Suppressor macrophage treated with lipopolysaccharide for 1 hour (primary cell): ENCODE measurements at places on chromosomes 11 and 22.
A peak's percentile ranks its signal among the peaks of the same experiment; 100 is the strongest.

DNA sequence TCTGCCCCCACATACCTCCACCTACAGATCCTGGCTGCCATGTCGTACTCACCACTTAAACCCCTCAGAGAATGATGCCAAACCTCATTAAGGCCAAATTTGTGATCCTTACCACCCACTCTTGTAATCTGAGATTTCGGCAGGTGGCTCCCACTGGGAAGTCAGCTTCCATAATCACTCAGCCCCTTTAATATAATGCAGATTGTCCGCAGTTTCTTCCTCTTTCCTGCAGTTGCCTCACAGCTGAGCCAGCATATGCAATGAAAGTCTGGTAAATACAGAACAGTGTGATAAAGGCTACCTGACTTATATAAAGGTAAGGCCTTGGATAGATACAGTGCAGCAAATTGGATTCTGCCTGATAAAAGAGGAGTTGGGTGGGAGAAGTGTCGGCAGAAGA lies 515.2 kb upstream of the TENM4 start:
- DNase-seq, result no peak

DNA sequence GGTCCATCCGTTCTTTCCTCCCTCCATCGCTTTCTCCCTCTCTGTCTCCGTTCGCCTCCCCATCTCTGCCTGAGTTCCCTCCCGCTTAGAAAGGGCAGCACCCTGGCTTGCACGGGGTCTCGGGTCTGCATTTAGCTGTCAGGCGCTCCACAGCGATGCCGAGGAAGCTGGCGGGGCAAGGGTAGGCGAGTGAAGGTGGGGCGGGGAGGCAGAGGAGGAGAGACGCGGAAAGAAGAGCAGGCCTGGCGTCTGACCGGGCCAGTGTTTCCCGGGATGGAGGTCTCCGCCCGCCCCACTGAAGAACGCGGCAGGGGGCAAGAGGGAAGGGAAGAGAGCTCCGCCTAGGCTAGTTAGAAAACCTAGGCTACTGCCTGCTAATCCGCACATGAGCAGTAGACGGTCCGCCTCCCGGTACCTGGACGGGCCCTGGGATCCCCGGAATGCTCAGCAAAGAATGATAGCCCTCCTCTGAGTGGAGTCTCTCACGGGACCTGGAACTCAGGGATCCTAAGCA lies 3922.5 kb upstream of the OR11H1 start:
- DNase-seq, result no peak

DNA sequence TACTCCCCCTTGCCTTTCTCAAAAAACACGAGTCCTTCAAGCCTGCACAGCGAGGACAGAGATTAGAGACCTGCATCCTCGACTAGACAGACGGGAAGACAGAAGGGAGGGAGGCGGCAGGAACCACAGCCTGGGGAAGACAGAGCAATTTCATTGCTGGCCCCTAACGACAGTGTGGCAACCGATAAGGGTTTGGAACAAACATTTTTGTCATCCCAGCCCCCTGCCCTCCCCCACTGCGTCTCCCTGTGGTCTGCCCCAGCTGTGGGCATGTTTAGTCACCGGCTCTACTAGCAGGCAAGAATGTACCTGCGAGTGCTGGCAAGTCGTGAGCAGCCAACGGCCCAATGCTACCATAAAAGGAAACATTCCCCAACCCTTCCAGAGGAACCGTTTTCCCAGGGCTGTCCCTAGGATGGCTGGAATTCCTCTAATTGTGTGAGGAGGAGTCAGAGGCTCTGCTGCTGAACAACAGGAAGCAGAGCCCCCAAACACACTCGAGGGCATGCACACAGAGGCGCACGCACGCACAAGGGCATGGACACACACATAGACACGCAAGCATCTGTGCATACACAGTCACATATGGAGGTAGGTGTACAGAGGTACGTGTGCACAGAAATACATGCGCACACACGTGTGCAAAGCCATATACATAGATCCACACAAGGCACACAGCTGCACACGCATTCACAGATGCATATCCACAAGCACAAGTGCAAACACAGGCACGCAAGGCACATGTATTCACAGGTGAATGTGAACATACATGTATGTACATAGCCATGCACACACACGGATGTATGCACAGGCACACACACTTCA lies 58.3 kb downstream of the MYH9 start:
- DNase-seq, result no peak

- DNase-seq, result no peak
Observed at GRCh38 chr11:122344215-122344614, 228.2 kb upstream of the BLID start.

DNA sequence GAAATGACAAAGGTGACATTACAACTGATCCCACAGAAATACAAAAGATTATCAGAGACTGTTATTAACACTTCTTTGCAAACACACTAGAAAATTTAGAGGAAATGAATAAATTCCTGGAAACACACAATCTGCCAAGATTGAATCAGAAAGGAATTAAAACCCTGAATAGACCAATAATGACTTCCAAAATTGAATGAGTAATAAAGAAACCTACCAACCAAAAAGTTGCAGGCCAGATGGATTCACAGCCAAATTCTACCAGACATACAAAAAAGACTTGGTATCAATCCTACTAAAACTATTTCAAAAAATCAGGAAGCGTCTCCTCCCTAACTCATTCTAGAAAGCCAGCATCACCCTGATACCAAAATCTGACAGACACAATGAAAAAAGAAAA lies 17.2 kb downstream of the RAB38 start:
- no peak for DNase-seq

DNA sequence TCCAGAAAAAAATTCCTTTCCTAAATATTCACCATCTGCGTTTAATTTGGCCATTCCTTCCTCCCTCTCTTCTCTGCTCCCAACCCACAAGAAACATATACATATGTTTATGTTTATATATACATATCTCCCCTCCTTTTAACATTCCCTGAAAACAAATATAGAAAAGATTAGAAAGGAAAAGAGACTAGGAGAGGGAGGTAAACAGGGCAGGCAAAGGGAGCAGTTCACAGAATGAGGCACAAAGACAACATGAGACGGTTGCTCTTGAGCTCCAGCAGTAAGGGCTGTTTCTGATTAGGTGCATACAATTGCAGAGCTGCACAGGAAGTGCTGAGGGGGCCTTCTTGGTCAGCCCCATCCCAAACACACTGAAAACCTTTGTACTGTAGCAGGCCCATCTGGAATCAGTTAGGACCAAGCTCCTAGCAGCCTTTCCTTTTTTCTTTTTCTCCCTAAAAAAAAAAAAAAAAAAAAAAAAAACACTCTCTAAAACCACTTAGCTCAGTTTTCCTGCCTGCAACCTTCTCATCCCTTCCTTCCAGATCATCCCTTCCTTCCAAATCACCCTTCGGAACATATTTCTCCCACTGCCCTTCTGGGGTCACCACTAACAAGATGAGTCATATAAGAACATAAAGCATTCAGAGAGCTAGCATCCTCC lies 57.0 kb downstream of the RBFOX2 start:
- no peak for DNase-seq

GRCh38 chr11:63532799-63533475 lies 3.7 kb upstream of the PLAAT4 start:
- no peak for DNase-seq

DNA sequence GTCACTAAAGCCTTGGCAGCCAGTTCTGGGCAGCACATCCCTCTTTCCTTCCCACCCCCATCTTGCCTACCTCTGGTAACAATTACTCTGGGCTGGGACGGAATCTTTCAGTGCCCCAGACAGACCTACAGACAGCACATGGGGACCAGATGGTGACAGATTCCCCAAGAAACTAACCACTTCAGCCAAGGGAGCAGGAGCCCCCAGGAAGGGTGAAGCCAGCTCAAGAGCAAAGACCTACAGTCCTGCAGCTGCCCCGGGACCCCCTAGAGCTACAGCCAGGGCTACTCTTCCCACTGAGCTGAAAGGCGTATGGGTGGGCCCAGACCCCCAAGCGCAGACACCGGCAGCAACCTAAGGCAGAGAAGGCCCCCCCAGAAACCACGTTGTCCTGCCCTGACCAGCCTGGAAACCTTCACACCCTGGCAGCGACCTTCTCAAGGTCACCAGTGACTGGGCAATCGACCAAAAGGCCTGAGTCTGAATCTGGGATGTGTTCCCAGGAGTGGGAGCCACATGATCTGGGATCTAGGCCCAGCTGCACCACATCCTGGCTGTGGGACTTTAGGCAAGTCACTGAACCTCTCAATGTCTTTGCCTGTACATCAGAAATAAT lies 65.8 kb downstream of the LRRC32 start:
- no peak for DNase-seq

- DNase-seq, result peak; percentile 1
Observed at GRCh38 chr11:104402812-104403521, 239.0 kb upstream of the PDGFD start.

DNA sequence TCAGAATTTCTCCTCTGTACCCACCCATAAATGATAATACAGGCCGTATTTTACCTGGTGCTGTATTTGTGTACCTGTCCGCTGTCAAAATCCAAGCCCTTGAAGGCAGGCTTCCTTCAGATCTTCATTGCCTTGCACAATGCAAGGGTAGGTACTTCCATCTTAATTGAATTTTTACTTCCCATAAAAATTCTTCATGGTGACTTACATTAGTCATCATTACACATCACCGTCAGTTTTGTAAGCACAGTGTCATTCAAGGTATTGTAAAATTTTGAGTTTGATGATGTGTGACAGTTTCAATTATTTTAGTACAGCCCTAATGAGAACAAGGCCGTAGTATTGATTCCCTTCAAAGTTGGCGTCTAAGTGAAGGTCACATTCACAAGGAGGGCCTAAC lies 770 bp upstream of the TSG101 start:
- peak; percentile 87 for DNase-seq

- no peak for DNase-seq
Observed at GRCh38 chr11:128518493-128519207, 68.7 kb downstream of the ETS1 start.

DNA sequence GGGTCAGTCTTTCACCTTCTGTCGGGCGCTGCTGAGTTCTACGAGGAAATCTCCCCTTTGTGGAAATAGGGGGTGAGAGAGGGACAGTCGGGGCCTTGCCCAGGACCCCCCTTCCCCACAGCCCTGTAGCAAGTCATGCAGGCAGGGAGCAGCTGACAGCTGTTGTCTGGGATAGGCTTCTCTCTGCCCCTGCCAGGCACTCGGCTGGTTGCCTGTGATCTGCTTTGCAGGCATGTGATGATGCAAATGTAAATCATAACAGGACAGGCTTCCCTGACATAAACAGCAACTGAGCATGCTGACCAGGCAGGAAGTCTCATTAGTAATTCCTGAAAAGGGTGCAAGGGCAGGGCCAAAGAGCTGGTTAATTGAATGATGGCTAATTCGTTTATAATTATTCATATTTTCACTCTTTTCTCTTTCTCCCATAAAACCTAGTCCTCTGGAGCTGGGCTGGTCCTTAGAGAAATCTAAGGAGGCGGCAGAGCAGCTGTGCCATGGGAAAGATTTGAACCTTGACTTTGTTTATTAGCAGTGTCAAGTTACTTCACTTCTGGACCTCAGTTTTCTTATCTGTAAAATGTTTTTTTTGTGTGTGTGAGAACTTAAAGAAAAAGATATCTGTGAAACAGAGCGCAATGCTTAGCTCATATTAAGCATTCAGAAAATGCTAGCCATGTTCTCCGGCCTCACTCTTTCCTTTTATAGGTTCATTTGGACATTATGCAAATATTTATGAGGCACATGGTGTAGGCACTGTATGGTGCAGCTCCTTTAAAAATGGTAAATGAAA lies 129.7 kb downstream of the LDLRAD3 start:
- no peak for DNase-seq
